ENCODE measurements at places on chromosomes 2 and 18.

DNA sequence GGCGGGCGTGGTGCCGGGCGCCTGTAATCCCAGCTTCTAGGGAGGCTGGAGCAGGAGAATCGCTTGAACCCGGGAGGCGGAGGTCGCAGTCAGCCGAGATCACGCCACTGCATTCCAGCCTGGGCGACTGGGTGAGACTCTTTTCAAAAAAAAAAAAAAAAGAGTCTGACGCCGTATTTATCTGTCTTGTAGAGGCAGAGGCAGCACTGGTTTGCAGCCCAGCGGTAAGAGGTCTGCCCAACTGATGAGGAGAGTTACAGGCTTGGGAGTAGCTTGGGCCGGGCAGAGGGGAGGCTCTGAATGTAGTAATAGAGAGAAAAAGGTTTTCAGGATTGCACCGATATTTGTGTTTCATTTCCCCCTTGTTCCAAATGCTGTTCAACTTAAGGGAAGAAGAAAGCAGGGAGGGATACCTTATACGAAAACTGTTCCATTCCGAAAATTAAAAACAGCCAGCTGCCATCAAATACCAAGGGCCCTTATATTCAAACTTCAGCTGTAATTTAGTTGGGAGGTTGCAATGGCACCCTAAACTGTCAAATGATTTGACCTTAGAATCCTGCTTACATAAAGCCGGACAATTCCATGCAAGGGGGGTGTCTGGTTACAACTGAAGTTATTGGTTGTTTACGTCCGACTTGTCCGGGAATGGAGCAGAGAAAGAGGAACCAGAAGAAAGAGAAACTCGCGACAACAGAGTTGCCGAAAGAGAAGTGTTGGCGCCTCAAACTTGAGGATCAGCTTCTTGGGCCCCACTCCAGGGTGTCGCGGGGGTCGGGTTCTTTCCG lies 9.2 kb upstream of the SP9 start:
- no peak for DNase-seq

DNA sequence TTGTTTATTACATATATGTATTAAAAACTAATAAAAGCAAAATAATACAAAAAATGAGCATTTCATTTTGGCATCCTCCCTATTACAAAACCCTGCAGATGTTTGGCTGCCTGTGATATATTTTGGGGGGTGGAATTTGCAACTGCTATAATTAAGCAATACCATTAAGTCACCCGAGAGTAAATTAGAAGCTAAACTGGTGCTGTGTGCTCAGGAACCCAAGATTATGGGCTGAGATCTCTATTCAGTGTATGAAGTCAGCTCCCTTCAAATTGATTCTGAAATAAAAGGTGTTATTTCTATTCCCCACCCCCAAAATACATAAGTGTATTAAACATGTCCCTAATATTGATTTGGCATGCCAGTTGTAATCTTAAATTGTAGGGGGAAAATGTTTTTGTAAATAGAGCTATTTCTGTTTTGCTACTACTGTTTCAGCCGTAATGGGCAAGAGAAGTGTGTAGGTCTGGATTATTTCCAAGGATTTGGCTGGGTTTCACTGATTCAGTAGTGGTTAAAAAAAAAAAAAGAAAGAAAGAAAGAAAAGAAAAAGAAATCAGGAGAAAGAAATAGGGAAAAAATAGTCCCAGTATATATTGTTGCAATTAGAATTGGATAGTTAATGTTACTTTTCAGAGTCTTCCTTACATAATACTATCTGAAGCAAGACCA lies 110.9 kb downstream of the SS18 start:
- no peak for DNase-seq

DNA sequence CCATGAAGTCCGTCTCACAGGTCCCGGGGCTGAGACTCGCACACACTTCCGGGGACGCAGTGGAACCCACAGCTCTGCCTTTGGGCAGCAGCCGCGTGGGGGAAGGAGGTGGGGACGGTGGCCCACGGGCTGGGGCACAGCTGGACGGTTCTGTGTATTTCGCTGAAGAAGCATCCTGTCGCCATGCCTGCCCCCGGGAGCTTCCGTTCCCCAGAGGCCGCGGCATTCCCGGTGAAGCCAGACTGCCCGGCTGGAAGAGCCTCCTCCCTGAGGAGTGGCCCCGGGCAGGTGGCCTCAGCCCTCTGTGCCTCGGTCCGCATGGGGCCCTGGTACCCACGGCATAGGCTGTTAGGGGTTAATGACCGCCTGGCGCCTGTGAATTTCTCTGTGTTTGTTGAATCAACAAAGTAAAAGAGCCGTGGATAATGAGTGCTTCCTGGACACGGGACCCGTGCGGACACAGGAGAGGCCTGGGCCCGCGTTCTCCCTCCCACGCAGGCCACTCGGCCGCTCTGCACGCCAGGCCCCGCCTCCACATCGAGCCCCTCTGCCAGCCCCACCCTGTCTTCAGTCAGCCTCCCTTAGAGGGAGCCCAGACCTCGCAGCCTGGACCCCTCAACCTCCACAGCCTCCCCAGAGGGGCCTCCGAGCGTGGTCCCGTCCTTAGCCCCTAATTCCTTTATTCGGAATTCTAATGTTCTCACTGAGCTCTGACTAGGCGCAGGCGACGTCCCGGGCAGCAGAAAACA lies 51.0 kb downstream of the KCNG2 start:
- DNase-seq: no peak

DNA sequence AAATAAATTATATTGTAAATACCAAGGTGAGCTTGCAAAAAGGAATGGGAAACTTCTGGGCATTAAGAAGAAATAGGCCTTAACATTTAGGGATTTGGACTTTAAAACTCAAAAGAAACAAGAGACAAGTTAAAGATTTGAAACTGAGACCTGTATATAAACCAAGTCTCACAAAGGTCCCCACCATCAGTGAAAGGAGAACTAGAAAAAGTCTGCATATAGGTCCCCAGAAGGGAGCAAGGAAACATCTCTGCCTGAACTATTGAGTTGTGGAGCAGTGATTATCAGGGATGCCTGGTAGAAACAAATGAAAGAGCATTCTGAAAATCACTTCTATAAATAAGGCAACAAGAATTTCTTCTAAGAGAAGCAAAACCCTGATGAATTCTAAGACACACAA lies 30.5 kb upstream of the ITGAV start:
- no peak for DNase-seq

DNA sequence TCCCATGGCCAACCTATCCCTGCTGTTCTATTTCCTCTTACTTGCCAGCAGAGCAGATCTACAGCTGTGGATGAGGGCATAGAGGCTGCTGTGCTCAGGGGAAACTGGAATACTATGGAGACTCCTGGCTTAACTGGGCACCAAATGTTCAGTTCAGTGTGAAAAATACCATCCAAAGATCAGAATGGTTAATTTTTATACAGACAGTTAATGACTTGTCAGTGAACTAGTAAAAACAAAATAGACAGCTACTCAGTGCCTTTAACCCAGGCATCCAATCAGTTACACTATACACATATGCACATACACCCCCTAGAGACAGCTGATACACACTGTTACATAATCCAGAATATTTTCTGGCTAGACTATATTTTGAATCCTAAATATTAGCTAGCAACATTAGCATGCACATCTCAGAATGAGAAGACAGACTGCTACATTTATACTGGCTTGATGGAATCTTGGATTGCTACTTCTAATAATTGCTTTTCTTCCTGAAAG lies 59.1 kb upstream of the WIPF1 start:
- no peak for DNase-seq
